A375 (cell line): ENCODE measurements at places on chromosomes 4 and X. TPM values are rescaled to one million over a fixed set of nuclear protein-coding genes. Genes with fewer than 3 reads are reported as not detected.

The INTU gene
- total RNA-seq: 1.4 and 1.9 TPM in 2 replicates

The HSFX2 gene
- not detected in 2 replicates for total RNA-seq

The GAB3 gene
- total RNA-seq: 0.04 and 0.24 TPM in 2 replicates

The RHOXF2 gene
- total RNA-seq: not detected in 2 replicates
